Umbilical cord (tissue), 2 donors: ENCODE measurements at places on chromosomes 1 and 21. TPM values are rescaled to one million over a fixed set of nuclear protein-coding genes. Genes with fewer than 3 reads are reported as not detected.

Gene SLX9
- total RNA-seq: 32.0 TPM

Gene PSEN2
- total RNA-seq: 18.1 TPM

GRCh38 chr1:218439541-218440295, 94.6 kb downstream of the TGFB2 start:
- DNase-seq: no peak

GRCh38 chr1:15014516-15014915, 139.0 kb upstream of the TMEM51 start:
- DNase-seq: no peak

DNA sequence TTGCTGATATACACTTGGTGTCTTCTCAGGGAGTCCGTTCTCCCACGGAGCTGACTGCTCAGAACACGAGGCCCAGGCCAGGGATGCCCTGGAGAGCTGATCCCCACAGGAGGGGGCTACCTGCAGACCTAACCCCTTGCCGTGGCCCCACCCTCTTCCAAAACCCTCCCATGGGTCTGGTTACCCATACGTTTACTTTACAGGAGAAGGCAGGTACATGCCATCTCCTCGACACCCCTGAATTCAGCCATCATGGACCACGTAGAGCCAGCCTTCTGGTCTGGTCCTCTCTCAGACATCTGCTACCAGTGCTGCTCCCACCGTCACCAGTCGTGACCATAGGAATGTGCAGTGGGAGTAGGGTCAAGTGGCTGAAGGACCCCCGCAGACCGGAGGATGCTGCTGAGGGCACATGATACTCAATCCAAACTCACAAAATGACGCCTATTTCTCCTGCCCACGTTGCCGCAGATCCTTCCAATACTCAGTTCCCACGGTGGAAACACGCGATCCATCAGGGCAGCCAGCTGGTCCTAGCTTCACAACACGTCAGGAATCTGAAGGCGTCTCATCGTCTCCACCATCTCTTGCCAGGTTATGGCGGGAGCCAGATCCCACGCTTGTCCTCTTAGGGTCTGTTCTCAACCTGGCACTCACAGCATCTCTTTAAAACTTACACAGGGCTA, 26.7 kb downstream of the PGBD5 start:
- DNase-seq: no peak

Gene AADACL3
- total RNA-seq: 5.8 TPM

- DNase-seq: no peak
These were observed 101.4 kb upstream of the TSPAN2 start for GRCh38 chr1:115190540-115191170.

DNA sequence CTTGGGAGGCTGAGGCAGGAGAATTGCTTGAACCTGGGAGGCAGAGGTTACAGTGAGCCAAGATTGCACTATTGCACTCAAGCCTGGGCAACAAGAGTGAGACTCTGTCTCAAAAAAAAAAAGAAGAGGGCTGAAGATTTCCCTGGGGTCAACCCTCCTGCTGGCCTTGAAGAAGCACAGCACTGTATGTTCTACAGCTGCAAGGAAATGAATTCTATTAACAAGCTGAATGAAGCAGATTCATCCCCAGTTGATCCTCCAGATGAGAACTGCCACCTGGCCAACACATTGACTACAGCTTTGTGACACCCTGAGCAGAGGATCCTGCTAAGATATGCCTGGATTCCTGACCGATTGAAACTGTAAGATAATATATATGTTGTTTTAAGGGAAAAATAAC, 129.5 kb downstream of the ADSS2 start:
- no peak for DNase-seq

- peak; percentile 98 for DNase-seq
These were observed 64.6 kb downstream of the IER5 start for GRCh38 chr1:181152892-181153633.
